ENCODE measurements at places on chromosomes 11 and 22. TPM values are rescaled to one million over a fixed set of nuclear protein-coding genes. Genes with fewer than 3 reads are reported as not detected.

TBX10 gene
- total RNA-seq, result not detected

CAVIN3 gene
- total RNA-seq, result 76.5 TPM

OR10A2 gene
- total RNA-seq, result not detected

PITPNM1 gene
- 8.6 TPM for total RNA-seq

ACTN3 gene
- total RNA-seq, result not detected

CARD10 gene
- 17.4 TPM for total RNA-seq

LIF gene
- 1.3 TPM for total RNA-seq

GRCh38 chr11:123545726-123546270 is 108.6 kb downstream of the SCN3B start:
- DNase-seq, result no peak

DNA sequence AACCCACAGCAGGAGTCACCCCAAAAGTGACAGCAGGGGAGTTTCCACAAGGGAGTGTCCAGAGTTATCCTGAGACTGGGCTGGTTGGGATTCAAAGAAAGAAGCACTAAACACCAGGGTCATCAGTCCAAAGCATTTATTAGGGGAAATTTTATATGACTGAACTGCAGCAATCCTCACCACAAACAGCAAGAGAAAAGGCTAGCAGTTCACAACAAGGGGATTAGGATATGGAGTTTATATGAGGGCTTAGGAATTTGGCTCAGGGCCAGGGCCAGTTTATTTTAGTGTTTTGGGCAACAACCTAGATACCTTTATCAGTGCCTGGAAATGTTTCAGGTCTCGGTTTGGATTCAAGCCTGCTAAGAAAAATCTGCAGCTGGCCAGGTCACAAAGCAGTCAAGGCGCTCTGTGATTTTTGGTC is 4.6 kb upstream of the TMEM126A start:
- peak; percentile 58 for DNase-seq

GRCh38 chr22:45631140-45631840 is 40.3 kb upstream of the ATXN10 start:
- DNase-seq, result no peak

- no peak for DNase-seq
These were observed 142.0 kb downstream of the BRD1 start for GRCh38 chr22:49685686-49686085.

GRCh38 chr11:44799012-44799411 is 72.2 kb downstream of the TSPAN18 start:
- no peak for DNase-seq

GRCh38 chr11:10893714-10894151 is 35.9 kb upstream of the ZBED5 start:
- DNase-seq, result no peak

GRCh38 chr11:95500466-95500865 is 269.5 kb upstream of the SESN3 start:
- DNase-seq, result no peak

DNA sequence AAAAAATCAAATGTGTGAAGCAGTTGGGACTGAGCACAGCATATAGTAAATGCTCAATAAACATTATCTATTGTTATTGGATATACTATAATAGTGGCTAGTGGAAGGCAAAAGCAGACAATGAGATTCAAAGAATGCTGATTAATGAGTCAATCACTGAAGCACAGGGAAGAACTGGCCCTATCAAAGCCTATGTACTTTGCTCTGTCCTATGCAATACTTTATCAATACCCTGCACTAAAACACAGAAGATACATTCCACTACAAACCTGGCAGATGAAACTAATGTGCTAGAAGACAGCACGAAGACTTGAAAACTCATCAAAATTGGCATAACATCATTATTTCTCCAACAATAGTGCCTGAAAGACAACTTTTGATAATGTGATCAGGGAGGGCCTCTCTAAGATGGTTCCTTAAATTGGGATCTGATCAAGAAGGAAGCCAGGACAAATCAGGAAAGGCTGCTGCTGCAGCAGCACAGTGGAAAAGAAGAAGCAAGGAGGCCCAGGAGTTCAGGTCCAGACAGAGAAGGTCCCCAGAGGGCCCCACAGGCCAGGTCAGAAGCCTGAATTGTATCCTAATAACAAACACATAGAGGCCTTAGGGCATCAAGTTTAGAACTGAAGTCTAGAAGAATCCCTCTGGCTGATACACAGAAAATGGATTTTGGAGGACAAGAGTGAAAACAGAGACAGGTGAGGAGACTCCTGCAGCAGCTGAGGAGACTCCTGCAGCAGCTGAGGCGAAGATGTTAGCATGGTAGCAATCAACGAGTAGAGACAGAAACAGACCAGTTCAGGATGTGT is 18.6 kb downstream of the PI4KA start:
- DNase-seq, result no peak

- DNase-seq, result peak; percentile 7
These were observed 20.4 kb upstream of the GNB1L start for GRCh38 chr22:19875061-19875530.

- DNase-seq, result no peak
These were observed 1.4 kb upstream of the MTA2 start for GRCh38 chr11:62603072-62603408.

DNA sequence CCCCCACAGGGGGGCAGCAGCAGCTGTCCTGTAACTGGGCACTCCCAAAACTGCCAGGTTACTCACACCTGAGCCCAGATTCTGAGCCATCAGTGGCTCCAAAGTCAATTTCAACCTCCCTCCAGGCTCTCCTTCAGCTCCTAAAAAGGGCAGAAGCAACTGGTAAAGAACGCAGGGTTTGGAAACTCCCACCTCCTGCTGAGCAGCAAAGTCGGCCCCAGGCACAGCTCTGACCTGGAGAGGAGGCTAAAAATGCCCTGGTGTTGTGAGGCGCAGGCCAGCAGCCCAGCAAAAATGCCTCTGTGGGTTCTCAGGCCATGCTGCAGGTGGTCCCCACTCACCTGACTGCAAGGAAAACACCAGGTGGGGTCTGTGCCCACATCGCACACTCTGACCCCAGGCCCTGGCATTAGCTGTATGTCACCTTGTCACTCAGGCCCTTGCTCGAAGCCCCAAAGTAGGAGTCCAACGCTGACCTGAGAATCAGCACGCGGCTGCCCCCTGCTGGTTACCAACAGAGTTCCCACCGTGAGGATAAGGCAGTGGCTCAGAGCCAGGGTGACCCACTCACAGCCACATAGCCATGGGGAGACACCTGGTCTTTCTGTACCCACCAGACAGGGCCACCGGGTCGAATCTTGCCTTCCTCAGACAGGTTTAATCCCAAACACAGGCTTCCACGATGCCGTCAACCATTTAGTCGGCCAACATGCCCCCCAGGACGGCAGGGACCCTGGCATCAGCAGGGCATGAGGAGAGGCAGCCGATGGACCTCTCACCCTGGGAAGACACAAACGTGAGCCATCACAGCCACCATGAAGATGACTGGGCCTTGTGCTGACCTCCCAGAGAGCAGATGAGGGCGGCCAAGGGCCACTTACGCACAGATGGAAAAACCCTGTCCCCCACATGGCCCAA is 11.1 kb downstream of the POLR3H start:
- DNase-seq, result peak; percentile 83

- DNase-seq, result no peak
These were observed 38.3 kb downstream of the IGLL5 start for GRCh38 chr22:22925805-22926369.

DNA sequence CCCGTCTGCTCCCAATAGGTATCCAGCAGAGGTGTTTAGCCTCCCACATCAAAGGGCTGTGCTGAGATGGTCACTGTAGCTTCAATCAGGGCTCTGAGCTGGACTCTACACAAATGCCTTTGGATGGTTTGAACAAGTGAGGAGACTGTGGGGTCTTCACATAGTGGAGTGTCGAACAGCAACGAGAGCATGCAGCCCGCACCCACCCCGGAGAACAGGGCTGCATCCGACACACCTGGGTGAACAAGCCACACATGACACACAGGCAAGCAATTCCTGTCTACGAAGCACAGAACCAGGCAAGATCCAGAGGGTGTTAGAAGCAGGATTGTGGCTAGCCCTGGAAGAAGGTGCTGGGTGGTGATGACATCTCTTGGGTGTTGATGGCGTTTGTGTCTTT is 58.0 kb upstream of the FGF3 start:
- peak; percentile 2 for DNase-seq
